ENCODE measurements at places on chromosomes 7 and 10.

GRCh38 chr7:112853422-112853821, 63.2 kb upstream of the TMEM168 start:
- no peak for DNase-seq

- DNase-seq: no peak
Measured at GRCh38 chr7:74324531-74325209, 35.5 kb downstream of the CLIP2 start.

DNA sequence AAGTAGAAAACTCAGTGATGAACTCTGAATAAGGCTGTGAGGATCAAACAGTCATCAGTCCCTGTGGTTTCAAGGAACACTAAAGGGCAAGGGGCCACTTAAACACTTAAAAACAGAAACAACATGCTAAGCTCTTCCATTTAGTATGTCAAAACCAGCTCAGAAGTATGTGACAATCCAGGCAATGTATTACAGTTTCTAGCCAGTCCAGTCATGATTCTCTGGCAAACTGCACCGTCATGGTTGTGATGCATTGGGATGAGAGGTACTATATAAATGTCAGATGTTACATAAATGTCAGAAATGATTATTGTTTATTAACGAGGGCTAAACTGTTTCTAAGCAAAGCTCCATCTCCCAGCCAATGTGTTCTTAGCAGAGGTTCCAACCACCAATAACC, 4.7 kb upstream of the CREB5 start:
- no peak for DNase-seq

DNA sequence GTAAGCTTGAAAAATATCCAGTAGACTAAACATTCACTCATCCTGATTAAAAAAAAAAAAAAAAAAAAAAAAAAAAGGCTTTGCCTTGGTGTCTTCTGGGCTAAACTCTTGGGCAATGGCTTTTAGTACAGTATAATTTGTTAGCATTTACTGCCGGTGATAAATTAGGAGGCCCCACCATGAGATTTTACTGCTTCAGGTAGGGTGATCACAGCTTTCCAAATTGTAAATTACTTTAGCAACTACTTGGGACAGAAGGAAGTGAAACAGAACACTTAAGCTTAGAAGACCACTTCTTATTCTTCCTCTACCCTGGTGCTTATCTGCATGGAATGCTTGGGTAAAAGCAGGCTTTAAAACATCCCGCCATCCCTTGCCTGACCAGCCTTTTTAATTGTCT, 152.1 kb downstream of the HIBADH start:
- no peak for DNase-seq

DNA sequence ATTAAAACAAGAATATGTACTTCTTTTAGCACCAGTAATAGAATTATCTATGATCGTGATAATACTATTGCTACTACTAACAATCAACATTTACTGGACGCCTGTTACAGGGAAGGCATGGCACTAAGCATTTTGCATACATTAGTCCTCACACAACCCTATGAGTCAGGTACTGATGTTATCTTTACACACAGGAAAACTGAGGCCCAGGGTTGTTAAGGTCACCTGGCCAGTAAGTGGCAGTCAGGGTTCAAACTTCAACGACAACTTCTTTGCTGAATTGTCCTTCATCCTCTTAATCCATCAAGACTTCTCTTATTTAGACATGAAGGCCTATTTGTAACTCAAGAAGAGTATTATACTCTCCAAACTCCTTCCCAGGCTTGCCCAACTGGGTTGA, 41.9 kb upstream of the ACSL5 start:
- DNase-seq: no peak

DNA sequence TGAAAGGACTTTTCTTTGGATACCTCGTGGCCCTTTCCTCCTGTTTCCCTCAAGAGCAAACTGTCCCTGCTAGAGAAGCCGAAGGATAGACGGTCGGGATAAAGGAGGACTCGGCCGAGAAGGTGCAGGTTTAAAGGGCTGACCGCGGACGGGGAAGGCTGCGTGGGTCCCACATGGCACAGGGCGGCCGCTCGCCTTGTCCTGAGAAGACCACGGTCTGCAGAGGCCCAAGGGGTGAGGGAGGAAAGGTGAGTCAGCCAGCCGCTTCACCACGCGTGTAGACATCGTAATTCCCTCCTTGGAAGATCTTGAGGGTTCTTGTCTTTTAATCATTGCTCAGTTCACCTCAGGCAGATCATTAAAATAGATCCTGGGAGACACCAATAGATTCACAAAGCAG, 253.8 kb downstream of the DPP6 start:
- no peak for DNase-seq

- DNase-seq: no peak
Measured at GRCh38 chr7:130683026-130683425, 3.3 kb downstream of the TSGA13 start.

DNA sequence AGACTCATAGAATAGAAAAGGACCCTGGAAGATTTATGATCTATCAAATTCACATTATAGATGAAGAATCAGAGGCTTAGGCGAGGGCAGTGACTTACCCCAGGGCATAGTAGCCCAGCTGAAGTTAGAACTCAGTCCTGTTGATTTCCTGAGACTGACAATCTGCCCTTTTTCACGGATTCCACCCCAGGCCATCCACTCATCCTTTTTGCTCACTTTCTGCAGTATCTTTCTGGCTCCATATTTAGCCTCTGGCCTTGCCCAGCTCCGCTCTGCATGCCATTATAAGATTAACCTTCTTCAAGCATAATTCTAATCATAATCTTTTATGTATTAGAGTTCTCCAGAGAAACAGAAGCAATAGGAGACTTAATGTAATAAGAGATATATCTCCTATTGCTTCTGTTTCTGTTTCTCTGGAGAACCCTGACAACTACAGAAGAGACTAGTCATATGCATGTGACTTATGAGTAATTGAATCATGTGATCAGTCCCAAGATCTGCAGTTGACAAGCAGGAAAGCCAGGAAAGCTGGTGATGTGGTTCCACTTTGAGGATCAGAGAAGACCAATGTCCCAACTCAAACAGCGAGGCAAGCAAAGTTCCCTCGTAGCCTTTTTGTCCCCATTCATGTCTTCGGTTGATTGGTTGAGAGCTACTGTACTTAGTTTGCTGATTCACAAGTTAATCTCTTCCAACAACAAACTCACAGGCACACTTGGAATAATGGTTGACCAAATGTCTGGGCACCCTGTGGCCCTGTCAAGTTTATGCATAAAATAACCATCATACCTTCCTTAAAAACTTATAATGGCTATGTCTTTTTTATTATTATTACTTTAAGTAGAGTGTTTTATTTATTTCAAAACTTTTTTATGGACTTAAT, 412.1 kb downstream of the SUGCT start:
- no peak for DNase-seq

DNA sequence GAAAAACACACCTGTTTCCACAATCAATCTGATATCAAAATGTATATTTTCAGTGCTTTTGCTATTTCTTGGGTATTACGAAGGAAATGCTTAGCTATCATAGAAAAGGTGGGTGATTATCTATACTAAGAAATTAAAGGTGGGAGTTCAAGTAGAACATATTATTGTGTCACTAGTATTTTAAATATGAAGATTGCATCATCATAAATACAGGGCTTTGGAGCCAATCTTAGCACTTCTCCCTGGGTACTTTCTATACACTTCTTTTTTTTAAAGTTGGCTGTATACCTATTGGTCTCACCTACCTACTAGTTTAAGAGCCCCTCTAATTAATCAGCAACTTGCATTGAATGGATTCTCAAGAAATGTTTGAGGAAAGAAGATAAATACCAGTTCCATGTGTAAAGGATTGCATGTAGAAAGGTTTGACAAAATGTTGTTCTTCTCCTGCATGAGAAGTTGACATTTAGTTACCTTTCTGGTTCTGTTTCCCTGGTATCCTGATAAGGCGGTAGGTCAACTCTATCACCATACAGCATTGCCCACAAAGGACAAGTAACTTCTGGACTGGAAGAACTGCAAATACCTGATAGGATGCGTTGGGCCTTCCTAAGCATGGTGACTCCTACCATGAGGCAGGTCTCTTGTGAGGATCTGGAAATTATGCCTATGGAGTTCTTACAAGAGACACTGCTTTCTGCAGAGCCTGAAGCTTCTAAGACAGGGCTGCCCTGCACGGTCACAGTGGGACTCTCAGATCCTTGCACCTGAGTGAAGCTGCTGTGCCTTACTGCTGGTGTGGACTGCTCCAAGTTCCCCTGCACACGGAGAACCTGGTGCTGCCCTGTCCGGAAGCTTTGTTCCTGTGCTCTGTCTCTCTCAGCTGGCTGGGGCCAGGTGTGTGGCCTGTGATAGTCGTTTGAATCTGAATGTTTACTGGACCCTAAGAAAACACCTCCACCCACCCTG, 32.1 kb upstream of the PDSS1 start:
- no peak for DNase-seq

DNA sequence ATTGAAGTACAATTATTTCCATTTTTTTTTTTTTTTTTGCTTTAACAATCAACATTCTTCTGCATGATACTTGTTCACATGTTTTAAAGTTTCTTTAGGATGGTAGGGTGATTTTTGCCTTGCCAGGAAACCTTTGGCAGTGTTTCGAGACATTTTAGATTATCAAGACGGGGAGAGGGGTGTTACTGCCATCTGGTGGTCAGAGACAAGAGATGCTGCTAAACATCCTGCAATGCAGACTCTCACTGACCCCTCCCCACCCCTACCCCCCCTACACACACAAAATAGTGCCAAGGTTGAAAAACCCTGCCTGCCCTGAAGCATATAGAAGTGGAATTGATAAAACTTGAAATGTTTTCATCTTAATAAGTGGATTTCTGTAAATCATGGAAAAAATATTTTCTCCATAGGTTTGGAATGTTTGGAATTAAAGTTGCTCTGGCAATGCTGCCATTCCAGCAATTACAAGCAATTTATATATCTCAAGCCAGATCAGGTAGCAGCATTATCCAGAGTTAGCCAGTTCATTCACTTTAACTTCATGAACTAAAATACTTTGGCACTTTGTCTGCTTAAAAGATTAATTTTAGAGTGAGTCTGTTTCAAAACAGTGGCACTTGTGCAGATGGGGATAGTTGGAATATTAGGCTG, 62.1 kb downstream of the SDHAF3 start:
- no peak for DNase-seq

DNA sequence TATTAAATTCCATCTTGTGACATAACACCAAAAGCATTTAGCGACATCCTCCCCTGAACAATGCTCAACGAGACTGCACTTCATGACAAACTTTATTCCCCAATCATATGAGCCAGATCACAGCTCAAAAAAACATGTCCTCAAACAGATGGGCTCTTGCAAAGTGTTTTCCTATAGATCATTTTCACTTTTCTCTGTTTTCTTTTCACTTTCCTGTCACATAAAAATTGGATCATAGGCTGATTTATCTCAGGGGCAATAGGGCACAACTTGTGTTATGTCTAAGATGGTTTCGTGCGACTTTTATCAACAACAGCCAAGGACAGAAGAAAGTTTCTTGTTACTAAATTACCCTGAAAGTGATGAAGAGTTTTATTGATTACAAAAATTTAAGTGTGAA, 206.1 kb downstream of the WDR11 start:
- DNase-seq: no peak

DNA sequence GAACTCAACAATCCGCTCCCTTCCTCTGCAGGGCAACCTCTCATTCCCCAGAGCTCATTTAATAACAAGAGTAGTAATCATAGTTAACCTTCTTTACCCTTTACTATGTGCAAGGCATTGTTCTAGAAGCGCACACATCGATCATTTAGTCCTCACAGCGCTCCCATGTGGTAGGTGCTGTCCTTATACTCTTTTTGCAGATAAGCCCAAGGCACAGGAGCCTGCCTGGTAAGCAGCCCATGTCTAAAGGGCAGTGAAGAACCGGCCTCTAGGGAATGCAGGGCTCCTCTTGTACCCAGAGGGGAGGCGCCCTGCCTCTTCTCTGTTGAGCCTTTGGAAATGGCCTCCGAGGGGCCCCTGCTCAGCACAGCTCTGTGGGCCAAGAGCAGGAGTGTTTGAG, 14.3 kb downstream of the CHST3 start:
- no peak for DNase-seq

DNA sequence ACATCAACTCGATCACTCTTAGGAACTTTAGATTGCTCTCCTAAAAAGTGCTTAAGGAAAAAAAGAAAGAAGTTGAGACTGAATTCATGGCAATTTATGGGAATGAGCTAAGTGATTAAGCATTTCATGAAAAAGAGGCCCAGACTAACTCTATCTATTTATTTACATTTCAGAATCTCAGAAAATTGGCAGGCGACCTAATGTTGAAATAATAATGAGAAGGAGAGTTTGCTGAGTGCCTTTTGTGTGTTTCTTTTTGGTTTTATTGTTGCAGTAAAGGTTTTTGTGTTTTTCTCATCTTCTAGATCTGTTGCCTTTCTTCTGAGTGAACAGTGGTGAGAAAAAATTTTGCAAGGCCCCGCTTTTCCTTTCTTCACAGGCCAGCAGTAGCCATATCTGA, 3.8 kb downstream of the GRK5 start:
- DNase-seq: no peak

DNA sequence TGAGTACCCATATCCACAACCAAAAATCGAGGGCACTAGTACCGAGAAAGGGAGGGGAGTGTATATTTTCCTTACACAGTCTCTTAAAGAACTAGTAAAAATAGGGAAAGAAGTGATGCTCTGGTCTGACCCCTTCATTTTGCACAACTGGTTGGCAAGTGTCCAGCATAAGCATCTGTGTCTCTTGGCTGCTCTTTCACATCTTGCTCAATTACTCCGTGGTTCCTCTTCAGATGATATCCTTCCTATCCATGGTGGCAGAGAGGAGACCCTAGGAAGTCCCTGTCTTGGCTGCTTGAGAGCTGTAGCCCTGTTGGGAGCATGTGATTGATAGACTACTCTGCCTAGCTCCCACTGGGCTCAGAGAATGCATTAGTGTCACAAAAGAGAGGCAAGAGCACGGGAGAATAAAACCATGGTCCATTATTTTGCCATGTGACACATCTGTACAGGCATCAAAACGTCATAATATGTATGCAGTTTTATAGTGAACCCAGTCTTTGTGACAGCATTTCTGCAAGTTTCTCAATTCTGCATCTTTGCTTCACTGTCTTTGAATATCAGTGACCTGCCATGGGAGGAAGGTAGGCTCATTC, 111.8 kb upstream of the ANKRD1 start:
- no peak for DNase-seq

- DNase-seq: no peak
Measured at GRCh38 chr7:93544691-93545090, 29.8 kb downstream of the CALCR start.

DNA sequence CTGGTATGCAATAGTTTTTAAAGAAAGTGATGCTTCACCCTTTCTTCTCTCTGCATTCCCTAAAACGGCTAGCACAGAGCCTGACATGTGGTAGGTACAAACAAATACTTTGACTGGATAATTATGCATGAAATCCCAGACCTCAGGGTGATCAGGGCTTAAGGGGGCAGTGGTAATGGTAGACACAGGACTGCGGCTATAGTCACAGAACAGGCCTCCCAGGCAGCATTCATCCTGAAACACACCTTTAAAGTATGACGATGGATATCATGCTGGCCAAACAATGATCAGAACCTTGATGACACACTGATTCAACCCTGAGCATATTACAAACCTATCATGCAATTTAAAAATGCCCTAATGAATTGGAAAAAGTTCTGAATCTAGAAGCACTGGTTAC, 110.8 kb downstream of the PIP4K2A start:
- DNase-seq: no peak
